Activated T-cell treated with anti-CD3 and anti-CD28 coated beads, Interleukin-2, amount 50 U/mL, for 24 hours (primary cell): ENCODE measurements at places on chromosomes 7 and 10.

- peak overlapping the region; percentile 19 for H3K27ac ChIP-seq
- peaks cover 71% of the 10 kb centered on the region for H3K36me3 ChIP-seq
- H3K4me1 ChIP-seq = peaks cover 92% of the 10 kb centered on the region
Observed at GRCh38 chr7:155751409-155751808, 60.9 kb downstream of the SHH start.

- no peaks in the 10 kb centered on the region for H3K4me1 ChIP-seq
- H3K4me3 ChIP-seq = no peak overlapping the region
- no peak for DNase-seq
- H3K36me3 ChIP-seq = no peaks in the 10 kb centered on the region
- H3K27ac ChIP-seq = no peak overlapping the region
Observed at GRCh38 chr7:41331194-41331593, 371.7 kb downstream of the INHBA start.

DNA sequence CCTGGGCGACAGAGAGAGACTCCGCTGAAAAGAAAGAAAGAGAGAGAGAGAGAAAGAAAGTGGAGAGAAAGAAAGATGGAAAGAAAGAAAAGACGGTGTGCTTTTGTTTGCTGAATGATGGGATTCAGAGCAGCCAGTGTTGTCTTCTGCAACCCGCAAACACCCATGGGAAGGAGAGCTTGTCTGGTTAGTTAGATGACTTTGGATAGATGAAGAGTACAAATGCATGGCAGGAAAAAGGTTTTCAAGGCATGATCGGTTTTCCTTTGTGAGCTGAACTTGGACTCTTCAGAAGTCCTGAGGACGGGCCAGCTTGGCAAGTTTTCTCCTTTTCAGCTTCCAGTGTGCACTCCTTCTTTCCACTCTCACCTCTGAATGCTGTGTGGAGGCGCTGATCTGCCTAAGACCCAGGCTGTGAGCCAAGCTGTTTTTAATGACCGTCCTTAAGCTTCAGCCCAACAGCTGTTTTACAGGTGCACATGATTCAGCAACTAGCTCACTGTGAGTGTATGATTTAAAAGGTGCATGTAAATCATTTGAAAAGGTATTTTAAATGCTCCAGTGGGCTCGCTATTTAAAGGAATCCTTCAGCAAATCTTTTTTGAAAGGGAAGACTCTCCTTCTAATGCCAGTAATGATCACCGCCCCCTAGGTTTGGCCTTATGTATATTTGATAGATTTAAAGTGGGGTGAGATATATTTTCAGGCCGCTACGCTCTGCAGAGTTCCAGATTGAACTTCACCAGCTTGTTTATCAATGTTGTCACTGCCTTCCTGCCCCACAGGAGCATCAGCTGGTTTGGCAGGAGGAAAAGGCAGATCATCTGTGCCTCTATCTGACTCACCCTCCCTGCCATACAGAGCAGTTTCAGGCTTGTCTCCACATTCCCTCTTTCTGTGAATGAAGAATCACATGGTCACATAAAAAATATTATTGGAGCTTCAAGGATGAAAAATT is 115.0 kb downstream of the PLXDC2 start:
- no peak overlapping the region for H3K4me3 ChIP-seq
- H3K36me3 ChIP-seq = no peaks in the 10 kb centered on the region
- no peak for DNase-seq
- H3K27me3 ChIP-seq = no peaks in the 10 kb centered on the region

DNA sequence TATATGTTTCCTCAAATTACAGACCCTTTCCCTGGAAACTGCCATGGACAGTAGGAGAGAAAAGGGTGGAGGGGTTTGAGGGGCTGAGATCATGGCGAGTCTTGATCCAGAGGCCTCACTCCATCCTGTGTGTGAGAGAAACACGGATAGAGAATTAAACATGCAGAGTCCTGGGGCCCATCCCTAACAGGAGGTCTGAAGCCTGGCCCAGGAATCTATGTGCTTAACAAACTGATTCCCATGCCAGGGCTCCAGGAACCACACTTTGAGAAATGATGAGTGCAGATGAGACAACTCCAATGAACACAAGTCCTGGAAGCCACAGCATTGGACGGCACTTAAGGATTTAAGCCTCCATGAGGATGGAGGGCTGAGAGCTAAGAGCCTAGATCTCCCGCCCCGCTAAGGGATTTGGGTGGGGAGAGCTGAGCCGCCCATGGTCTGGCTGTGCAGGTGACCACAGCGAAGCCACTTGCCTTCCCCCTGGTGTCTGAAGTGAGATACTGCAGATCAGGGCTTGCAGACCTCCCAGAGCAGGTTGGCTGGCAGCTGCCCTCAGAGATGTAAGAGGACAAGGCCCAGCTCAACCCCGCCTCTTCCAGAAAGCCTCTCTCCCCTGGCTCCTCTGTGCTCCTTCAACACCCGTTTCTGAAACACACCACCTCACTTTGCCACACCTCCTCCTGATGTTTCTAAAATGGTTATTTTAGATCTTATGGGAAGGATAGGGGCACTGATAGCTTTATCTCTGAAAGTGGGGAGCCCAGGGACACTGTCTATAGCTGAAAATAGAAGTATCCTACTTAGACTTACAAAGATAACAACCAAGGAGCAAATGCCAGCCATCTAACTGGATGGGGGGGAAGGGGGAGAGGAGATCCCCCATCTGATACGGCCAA is 24.8 kb upstream of the EIF5AL1 start:
- H3K27me3 ChIP-seq = no peaks in the 10 kb centered on the region
- H3K36me3 ChIP-seq = no peaks in the 10 kb centered on the region
- H3K27ac ChIP-seq = no peak overlapping the region
- no peak overlapping the region for H3K4me3 ChIP-seq
- peak; percentile 42 for DNase-seq

DNA sequence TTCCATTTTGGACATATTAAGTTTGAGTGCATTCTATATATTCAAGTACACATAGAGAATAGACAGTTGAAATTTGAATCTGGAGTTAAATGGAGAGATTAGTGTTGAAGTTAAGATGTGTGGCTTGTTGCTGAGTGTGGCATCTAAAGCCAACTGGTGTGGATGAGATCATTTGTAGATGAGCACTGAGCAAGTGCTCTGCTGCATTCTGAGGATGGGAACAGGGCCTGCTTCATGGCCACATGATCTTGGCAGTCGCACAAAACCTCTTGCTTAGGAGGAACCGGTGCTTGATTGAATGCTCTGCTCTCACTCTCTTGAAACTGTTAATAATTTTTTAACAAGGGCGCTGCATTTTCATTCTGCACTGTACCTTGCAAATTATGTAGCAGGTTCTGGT is 62.0 kb downstream of the EPDR1 start:
- H3K27ac ChIP-seq = no peak overlapping the region
- DNase-seq = no peak
- no peak overlapping the region for H3K4me3 ChIP-seq
- no peaks in the 10 kb centered on the region for H3K4me1 ChIP-seq
- H3K27me3 ChIP-seq = peaks cover 4% of the 10 kb centered on the region

DNA sequence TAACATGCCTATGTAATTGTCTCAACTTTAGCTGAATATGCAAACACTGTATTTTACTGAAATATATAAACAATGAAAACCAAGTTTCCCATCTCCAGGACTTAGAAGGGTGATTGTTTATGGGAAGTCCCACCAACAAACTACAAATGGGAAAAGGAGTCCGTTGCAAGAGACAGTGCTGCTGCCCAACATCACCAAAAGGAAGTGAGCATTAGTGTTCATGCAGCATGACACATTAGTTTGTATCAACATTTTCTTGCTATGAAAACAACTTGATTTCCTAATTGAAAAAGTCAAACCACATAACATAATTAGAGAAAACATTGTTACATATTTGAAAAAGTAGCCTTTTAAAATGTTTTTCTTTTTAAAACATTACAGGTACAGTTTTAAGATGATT is 138.5 kb downstream of the ZNF438 start:
- peaks cover 3% of the 10 kb centered on the region for H3K36me3 ChIP-seq
- H3K27ac ChIP-seq = no peak overlapping the region
- H3K4me1 ChIP-seq = peaks cover 9% of the 10 kb centered on the region
- H3K4me3 ChIP-seq = no peak overlapping the region

DNA sequence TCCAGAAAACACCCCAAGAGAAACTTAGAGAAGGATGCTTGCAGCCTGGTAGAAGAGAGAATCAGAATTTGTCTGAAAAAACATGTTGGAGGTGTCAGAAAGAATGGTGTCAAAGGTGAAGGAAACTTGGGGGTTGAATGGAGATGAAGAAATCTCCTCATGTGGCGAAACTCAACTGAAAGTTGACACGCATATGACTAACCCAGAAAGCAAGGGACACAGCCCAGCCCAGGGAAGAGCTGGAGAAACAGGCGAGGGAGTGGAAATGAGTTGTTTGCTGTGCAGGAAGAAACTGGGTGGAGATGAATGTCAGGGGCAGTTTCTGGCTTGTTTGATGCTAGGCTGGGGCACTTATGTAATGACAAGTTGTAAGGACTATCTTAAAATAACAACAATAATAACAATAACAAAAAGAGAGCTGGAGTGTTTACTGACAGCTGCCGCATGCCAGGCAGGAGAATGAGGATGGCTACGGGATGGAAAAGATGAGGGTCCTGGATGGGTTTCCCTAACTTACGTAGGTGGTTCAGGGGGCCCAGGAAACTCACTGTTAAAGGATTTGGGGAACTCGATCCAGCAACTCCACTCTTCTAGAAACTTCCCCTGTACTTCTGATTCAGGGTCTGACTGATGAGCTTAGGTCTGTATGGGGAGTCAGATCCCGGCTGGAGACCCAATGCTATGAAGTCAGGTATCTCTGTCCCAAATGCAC is 57.4 kb downstream of the MAP3K8 start:
- H3K4me3 ChIP-seq = no peak overlapping the region
- H3K27me3 ChIP-seq = no peaks in the 10 kb centered on the region
- H3K36me3 ChIP-seq = no peaks in the 10 kb centered on the region
- DNase-seq = no peak

- no peak overlapping the region for H3K4me3 ChIP-seq
- H3K4me1 ChIP-seq = peaks cover 21% of the 10 kb centered on the region
- H3K27me3 ChIP-seq = no peaks in the 10 kb centered on the region
- DNase-seq = no peak
- H3K27ac ChIP-seq = no peak overlapping the region
Observed at GRCh38 chr7:3153118-3153517, 109.5 kb upstream of the CARD11 start.

DNA sequence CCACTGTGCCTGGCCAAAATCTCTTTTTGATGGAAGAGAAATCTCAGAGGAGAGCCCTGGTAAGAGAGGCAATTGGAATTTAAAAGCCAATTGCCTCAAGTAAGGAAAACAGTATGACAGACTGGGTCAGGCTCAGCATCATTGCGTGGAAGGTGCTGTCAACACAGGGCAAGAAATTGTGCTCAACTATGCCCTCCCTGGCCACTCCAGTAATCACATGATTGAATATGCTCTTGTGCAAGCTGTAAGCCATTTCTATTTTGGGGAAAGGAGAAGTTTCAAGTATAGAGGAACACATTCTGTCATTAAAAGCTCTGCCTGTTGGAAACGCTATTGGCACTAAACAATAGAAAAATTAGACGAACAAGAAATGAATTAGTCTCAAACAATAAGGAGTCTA is 1127.7 kb downstream of the REEP3 start:
- no peaks in the 10 kb centered on the region for H3K36me3 ChIP-seq
- DNase-seq = no peak
- no peaks in the 10 kb centered on the region for H3K27me3 ChIP-seq

GRCh38 chr10:124378881-124379471 is 39.7 kb downstream of the OAT start:
- H3K4me1 ChIP-seq = peaks cover 3% of the 10 kb centered on the region
- H3K4me3 ChIP-seq = no peak overlapping the region
- H3K27ac ChIP-seq = no peak overlapping the region
- peaks cover 45% of the 10 kb centered on the region for H3K27me3 ChIP-seq
- DNase-seq = no peak

DNA sequence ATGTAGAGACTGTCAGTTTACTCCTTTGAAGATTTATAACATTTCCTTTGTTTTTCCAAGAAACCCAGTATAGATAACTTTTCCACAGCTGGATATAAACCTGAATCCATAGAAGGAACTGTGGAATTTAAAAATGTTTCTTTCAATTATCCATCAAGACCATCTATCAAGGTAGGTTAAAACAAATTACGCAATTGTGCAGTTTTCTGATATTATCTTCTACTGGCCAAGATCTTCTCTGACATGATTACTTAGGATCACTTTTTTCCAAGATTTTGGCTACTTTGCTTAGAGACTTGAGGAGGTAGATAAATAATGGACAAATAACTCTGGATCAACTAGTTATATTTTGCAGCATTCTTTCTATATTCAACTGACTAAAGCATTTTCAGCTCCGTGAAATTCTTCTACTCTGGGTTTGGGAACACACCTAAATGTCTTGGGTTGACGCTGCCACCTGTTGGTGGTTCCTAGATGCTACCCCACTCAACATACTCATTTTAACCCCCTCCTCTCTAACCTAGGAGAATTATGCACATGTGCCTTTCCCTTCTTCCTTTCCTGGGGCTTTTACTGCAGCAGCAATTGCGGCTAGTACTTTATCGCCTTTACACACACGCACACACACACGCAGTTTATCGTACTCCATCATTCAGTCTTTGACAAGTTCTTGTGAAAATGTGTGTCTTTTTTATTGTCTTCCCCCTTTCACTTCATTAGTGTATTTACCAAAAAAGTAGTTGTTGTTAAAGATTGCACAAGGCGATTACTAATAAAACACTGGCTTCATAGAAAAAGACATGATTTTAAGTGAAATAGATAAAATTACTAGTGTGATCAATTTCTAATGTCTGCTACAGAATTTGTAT is 32.7 kb downstream of the ABCB5 start:
- H3K4me1 ChIP-seq = no peaks in the 10 kb centered on the region
- H3K27ac ChIP-seq = no peak overlapping the region
- no peaks in the 10 kb centered on the region for H3K36me3 ChIP-seq
- peaks cover 11% of the 10 kb centered on the region for H3K27me3 ChIP-seq

- DNase-seq = no peak
- H3K4me3 ChIP-seq = no peak overlapping the region
- no peaks in the 10 kb centered on the region for H3K36me3 ChIP-seq
- no peak overlapping the region for H3K27ac ChIP-seq
- peaks cover 3% of the 10 kb centered on the region for H3K27me3 ChIP-seq
Observed at GRCh38 chr10:24223341-24223740, 14.4 kb downstream of the KIAA1217 start.
